Activated T-helper 9 cell treated with anti-CD3 and anti-CD28 coated beads, Interleukin-2, amount 50 U/mL, for 16 hours (primary cell): ENCODE measurements at places on chromosomes 4 and X.

DNA sequence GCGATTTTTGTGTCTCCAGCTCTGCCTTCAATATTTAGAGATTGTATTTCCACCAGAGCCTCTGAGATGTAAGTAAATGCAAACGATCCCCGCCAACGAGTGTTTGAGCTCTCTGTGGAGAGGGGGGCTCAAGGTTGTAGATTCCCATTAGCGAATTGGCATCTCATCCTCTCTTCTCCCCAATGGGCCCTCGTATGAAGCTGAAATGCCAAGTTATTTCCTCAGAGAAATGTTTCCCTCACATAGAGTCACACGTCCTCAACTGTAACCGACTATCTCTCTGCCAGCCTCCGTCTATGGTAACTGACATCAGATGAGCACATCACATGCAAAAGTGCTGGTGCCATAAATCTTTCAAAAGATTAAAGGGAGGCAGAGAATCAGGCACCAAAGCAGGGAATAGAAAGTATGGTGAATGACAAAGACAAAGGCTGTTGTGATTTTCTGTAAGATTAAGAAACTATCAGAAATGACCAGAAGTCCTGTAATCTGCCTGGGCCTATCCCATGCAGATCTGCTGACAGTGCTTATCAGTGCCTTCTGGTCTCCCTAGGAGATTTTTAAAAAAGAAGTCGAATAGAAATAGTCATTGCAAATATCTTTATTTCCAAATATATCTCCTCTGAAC lies 157.1 kb downstream of the PDGFRA start:
- no peak for DNase-seq

- no peak for DNase-seq
These were observed 1639.0 kb upstream of the IGFBP7 start for GRCh38 chr4:58749206-58749605.

DNA sequence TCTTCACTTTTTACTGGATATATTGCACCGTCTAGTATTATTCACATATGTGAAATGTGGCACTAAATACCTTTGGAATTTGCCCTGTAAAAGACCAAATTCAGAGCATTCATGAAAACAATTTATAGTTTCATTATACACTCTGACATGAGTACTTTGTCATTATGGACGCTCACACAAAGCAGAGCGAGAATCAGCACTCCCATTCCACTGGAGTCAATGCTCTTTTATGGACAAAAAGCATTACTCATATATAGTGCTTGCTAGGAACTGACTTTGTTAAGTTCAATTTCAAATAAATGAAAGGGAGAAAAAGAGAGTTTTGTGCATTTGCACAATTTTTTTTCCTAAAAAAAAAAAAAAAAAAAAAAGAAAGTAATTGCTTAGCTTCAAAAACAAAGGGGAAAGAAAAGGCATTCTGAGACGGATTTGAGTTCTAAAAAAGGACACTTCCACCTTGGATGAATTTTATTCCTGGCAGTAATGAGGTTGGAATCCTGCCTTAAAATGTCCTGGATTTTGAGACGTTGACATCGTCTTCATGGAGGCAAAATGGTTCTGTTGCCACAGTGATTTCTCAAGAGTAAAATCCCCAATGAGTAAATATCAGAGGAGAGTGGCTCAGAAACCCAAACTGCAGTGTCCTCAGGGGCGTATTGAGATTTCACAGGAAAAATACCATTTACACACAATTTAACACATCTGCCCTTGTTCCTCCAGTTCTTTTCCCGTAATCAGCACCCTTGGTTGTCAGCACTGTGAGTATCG lies 34.8 kb downstream of the CCDC149 start:
- no peak for DNase-seq

DNA sequence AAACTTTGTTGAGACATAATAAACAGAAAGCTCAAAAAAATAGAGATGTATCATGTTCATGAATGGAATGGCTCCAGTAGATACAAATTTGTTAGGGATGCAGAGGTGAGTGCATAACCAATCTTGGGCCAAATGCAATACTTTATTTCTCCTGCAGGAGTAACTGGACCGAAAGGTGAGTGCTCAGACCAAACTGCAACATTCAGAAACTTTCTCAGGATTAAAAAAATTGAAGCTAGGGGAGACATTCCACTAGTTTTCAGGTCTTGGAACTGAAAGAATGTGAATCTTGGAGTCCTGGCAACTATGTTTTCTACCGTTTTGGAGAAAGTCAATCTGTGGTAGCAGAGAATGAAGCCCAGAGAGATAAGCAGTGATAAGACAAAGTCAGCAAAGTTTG lies 21.2 kb upstream of the LCORL start:
- DNase-seq: no peak
